Right renal cortex interstitium (tissue), 3 donors: ENCODE measurements at places on chromosomes 3 and 15. TPM values are rescaled to one million over a fixed set of nuclear protein-coding genes. Genes with fewer than 3 reads are reported as not detected.

The ZIC1 gene
- polyA plus RNA-seq: not detected

DNA sequence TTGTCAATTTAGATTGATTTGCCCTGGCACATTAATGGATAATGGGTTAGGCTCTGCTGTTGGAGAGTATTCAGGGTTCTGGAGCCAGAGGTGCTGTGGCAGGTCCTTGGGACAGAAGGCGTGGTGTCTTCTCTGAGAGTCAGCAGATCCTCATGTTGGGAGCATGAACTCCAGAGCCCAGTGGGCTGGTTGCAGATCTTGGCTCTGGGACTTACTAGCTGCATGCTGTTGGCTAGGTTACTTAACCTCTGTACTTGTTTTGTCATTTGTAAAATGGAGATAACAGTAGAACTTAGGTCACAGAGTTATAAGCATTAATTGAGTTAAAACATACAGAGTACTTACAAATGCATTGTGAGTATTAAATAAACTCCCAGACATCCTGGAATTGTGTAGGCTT is 77.6 kb downstream of the CCK start:
- no peak for DNase-seq

The INSYN1 gene
- polyA plus RNA-seq: 13.9 TPM

DNA sequence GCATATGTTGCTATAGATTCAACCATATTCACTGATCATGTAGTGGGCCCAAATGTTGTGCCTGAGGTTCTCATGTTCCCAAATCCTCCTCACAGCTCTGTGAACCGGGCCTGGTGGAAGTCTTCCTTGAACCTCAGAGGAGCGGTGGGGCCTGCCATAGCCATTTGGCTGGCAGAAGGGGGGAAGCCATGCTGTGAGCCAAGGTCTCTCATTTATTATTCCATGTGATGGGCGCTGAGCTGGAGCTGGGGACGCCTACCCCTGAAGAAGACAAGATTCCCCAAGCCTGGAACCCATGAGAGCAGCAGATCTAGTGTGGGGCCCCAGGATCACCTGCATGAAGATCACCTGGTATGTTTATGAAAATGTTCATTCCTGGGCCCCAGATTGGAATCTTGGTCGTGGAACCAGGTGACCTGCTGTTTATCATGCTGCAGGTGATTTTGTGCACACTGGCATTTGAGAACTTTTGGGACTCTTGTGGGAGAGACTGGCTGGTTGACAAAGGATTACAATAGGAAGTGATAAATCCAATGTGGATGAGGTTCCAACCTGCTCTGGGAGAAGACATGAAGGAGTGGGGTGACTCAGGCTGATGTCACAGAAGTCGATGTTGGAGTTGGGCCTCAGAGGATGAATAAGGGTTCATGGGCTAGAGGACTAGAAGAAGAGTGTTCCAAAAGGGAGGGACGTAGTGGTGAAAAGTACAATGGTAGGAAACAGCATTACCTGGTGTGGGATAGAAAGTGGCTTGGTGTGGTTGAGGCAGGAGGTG is 102.1 kb downstream of the ASB7 start:
- DNase-seq: no peak

GRCh38 chr15:68369931-68370767 is 61.8 kb downstream of the ITGA11 start:
- DNase-seq: no peak

DNA sequence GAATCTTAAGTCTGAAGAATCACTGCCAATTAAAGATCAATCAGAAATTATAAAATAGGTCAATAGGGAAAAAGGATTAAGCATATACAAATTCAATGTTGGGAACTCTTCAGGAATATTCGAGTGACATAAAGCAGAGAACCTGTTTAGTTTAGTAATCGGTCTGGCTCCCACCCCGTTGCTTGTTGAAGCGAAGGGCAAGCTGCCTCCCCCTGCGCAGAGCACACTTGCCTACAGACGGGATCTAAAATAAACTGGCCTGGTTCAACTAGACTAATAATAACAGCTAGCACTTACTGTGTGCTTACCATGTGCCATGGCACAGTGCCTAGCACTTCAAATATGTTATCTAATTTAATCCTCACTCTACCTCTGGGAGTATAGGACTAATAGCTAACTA is 8.6 kb downstream of the SEMA6D start:
- DNase-seq: no peak

The ADGRG7 gene
- polyA plus RNA-seq: 0.19 TPM

- DNase-seq: no peak
Measured at GRCh38 chr15:57526076-57526475, 65.6 kb upstream of the MYZAP start.

DNA sequence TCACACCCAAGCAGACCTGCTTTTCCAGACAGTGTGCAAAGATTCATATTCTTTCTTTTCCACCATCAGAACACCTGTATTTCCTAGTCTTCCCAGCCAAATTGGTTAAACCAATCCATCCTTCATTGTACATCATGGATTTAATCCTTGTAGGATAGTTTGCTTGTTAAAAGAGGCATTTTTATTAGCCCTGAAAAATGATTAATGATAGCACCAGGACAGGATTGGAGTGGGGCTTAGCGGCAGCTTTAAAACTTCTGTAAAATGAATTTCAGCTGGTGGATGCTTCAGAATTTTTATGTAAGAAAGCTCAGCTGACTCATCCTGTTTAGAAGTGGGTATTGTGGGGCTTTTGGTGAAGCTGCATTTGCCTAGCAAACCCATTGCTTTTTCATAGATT is 36.1 kb upstream of the ARHGEF26 start:
- DNase-seq: no peak

The GUCA1C gene
- 0.64 TPM for polyA plus RNA-seq

The CHRNA7 gene
- 10.3 TPM for polyA plus RNA-seq

GRCh38 chr3:24226397-24226796 is 268.3 kb downstream of the THRB start:
- DNase-seq: no peak

GRCh38 chr15:70056091-70056680 is 41.5 kb downstream of the TLE3 start:
- no peak for DNase-seq

The GOLGA8O gene
- 0.64 TPM for polyA plus RNA-seq

DNA sequence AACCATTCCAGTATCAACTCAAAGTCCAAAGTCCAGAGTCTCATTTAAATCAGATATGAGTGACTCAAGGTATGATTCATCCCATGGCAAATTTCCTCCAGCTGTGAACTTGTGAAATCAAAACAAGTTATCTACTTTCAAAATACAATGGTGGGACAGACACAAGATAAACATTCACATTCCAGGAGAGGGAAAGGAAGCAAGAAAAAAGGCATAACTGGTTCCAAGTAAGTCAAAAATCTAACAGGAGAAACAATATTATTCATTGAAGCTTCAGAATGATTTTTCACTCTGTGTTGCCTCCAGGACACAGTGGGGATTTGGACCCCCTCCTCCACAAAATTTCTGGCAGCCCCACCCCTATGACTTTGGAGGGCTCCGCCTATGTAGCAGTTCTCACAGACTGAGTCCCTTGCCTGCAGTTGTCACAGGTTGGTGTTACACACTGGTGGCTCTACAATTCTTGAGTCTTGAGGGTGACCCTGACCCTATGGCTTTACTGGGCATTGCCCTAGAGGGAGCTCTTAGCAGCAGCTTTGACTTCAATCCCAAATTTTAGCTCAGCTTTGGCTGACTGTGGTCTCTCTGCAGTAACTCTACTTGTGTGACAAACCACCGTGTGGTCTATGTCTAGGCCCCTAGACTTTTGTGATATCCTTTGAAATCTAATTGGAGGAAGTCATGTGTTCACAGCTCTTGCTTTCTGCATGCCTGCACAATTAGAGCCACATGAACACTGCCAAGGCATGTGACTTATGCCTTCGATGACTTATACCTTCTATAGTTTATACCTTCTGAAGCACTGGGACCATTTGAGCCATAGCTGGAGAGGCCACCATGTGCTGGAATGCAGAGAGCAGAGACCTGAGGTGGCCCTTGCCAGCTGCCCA is 644.2 kb downstream of the GRM7 start:
- DNase-seq: no peak

DNA sequence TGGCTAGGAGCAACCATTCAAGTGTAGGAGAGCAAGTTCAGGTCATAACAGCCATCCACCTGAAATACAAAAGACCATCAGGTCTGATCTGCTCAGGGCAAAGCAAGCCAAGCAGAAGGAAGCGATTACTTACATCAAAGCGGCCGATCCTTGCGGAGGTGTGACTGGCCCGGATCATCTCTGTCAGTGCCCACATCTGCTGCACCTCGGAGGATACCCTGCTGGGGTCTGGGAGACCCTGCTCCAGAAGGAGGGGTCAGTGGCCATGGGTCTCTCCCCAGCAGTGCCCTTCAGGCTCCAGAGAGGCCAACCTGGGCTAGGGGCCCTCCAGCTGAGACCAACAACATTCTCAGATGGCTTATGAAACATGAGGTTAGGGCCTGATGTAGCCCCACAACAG is 2.5 kb upstream of the AMT start:
- DNase-seq: no peak

- no peak for DNase-seq
Measured at GRCh38 chr3:162437480-162437879, 940.9 kb downstream of the OTOL1 start.

DNA sequence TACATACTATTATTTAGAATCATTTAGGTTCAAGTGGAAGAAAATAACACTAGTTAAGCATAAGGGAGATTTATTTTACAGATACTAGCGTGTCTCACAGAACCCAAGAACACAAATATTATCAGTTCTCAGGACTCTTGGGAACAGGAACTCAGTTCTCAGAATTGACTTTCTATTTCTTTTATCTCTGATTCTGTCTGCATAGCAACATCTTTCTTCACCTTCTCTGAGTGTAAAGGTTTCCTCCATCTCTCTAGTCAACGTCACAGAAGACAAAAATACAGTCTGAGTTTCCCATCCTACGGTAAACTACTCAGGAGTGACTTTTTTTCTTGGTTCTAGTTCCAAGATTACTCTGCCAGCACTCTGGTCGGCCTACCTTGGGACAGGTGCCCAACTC is 220.0 kb downstream of the SV2B start:
- DNase-seq: no peak

DNA sequence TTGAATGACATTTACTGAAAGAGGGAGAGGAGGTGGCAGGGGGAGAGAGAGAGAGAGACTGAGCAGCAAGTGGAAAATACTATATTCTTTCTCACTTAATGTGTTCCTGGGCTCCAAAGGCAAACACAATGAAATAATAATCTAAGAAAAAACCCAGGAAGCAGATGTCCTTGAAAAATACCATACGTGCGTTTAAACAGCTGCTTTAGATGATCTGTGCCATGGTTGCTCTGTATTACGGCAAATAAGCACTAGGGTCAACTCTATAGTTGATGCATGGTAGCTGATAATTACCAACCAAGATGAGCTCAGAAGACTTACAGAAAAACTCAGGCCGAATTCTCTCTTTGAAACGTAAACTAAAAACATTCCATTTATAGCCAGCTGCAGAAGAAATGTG is 410.3 kb upstream of the TBL1XR1 start:
- no peak for DNase-seq

GRCh38 chr3:55322638-55323037 is 164.5 kb downstream of the WNT5A start:
- DNase-seq: no peak

DNA sequence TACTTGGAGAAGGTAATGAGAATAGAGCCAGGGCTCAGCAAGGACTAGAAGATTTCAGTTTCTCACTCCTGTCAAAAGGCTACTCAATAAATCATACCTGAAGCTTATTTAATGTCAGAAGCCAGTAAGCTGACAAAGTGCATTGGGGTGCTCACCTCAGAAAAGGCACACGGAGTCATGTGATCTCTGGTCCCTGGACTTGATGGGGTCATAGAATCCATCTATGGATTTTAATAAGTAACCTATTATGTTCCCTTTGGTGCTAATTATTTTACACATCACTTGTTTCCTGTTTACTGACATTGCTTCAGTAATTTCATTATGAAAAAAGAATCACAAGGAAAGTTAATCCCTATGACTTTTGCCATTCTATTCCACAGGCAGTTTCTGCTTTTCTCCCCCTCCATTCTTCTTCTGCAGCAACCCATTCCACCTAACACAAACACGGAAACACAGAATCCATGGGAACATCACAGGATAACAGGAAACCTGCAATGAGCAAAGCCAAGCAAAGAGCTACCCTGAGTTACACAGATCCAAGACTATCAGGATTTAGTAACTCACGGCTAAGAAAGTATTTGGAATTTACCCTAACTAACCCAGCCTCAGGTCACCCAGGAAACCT is 159.6 kb downstream of the MEIS2 start:
- DNase-seq: no peak

DNA sequence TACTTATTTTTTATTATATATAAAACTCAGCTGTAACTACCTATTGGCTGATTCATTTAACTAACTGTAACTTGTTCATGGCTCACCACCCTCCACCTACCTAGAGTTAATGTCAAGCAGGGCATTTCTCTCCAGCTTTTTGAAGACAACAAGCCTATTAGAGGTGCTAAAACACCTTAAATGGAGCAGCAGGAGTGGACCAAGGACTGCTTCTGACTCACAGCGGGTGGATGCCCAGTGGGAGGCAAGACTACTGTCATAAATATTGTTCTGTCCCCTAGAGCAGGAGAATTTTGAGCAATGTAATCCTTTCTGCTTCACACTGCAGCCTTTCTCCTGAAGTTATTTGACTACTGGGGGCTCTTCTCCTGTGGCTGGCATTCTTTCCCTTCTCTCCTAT is 146.9 kb downstream of the CLSTN2 start:
- DNase-seq: no peak

- DNase-seq: no peak
Measured at GRCh38 chr15:57387564-57388076, 11.3 kb downstream of the CGNL1 start.

GRCh38 chr3:48267782-48268181 is 26.9 kb downstream of the ZNF589 start:
- DNase-seq: no peak

DNA sequence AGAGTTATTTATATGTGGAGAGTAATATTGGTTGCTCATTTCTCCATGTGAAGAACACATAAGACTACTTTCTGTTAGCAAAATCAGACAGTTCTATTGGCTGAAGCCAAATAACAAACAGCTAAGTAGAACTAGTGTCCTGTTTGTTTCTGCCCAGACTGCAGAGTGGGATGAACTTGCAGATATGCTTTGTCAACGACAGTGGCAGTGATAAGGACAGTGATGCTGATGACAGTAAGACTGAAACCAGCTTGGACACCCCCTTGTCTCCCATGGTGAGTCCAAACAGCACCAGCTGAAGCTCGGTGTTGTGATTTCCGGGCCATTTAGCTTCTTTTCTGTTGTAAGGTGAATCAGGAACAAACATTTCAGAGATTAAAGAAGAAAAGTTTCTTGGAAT is 102.6 kb upstream of the IL12A start:
- no peak for DNase-seq

The CAND2 gene
- polyA plus RNA-seq: 7.0 TPM

- DNase-seq: no peak
Measured at GRCh38 chr3:113531826-113532697, at the start of gene SIDT1. TSS of gene SIDT1 (plus strand) at chr3:113532555. CDS start at chr3:113533022, 467 bp downstream.

- DNase-seq: no peak
Measured at GRCh38 chr3:20403986-20404740, 218.2 kb upstream of the SGO1 start.

DNA sequence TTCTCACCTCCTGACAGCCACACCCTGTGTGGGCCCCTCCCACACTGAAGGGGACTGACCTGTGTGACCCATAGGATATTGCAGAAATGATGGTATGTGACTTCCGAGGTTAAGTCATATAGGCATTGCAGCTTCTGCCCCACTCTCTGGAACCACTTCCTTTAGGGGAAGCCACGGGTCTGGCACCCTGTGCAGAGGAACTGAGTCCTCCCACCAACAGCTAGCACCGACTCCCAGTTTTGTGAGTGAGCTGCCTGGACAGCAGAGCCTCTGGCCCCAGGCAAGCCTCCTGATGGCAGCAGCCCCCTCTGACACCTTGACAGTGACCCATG is 24.6 kb upstream of the SLC6A6 start:
- DNase-seq: no peak

GRCh38 chr3:32531010-32531647 is 28.5 kb upstream of the CMTM6 start:
- DNase-seq: no peak
